ENCODE measurements at places on chromosomes 2 and 18. TPM values are rescaled to one million over a fixed set of nuclear protein-coding genes. Genes with fewer than 3 reads are reported as not detected.

LIMS1 gene
- 53.1 TPM for total RNA-seq

CDH19 gene
- total RNA-seq, result not detected

ANKRD30BL gene
- total RNA-seq, result not detected

ABCG8 gene
- total RNA-seq, result not detected

UPP2 gene
- not detected for total RNA-seq

COLEC11 gene
- not detected for total RNA-seq

SCTR gene
- total RNA-seq, result not detected

UGT1A7 gene
- not detected for total RNA-seq

IMPA2 gene
- 5.5 TPM for total RNA-seq

UGT1A8 gene
- total RNA-seq, result not detected

CENPA gene
- total RNA-seq, result 1.6 TPM

EFEMP1 gene
- total RNA-seq, result 520 TPM

PLCD4 gene
- 7.6 TPM for total RNA-seq

ANKRD29 gene
- total RNA-seq, result 5.9 TPM

TRIM43 gene
- not detected for total RNA-seq

C2orf80 gene
- not detected for total RNA-seq

SP5 gene
- total RNA-seq, result not detected

SLC9A4 gene
- not detected for total RNA-seq

KLF11 gene
- 2.4 TPM for total RNA-seq

STON1 gene
- 6.7 TPM for total RNA-seq

OTOF gene
- under 0.01 TPM for total RNA-seq

RUFY4 gene
- not detected for total RNA-seq

RGPD5 gene
- total RNA-seq, result 18.8 TPM

MERTK gene
- 0.86 TPM for total RNA-seq

NLRC4 gene
- not detected for total RNA-seq

AKAIN1 gene
- total RNA-seq, result not detected

CPO gene
- total RNA-seq, result 0.17 TPM

PDK1 gene
- 7.8 TPM for total RNA-seq

RESP18 gene
- total RNA-seq, result not detected

SERPINB5 gene
- 0.34 TPM for total RNA-seq

KCNG3 gene
- total RNA-seq, result not detected

CCDC74A gene
- 9.3 TPM for total RNA-seq

SLC40A1 gene
- total RNA-seq, result 76.7 TPM

CERKL gene
- 0.09 TPM for total RNA-seq

FZD7 gene
- 71.2 TPM for total RNA-seq

KLF7 gene
- total RNA-seq, result 5.3 TPM
